ENCODE measurements at places on chromosomes 11 and 22.
A peak's percentile ranks its signal among the peaks of the same experiment; 100 is the strongest.

- DNase-seq: peak; percentile 45
Measured at GRCh38 chr22:21629255-21630149, at the start of gene YDJC. TSS of gene YDJC (minus strand) at chr22:21630022. CDS start at chr22:21630014, 8 bp downstream.

DNA sequence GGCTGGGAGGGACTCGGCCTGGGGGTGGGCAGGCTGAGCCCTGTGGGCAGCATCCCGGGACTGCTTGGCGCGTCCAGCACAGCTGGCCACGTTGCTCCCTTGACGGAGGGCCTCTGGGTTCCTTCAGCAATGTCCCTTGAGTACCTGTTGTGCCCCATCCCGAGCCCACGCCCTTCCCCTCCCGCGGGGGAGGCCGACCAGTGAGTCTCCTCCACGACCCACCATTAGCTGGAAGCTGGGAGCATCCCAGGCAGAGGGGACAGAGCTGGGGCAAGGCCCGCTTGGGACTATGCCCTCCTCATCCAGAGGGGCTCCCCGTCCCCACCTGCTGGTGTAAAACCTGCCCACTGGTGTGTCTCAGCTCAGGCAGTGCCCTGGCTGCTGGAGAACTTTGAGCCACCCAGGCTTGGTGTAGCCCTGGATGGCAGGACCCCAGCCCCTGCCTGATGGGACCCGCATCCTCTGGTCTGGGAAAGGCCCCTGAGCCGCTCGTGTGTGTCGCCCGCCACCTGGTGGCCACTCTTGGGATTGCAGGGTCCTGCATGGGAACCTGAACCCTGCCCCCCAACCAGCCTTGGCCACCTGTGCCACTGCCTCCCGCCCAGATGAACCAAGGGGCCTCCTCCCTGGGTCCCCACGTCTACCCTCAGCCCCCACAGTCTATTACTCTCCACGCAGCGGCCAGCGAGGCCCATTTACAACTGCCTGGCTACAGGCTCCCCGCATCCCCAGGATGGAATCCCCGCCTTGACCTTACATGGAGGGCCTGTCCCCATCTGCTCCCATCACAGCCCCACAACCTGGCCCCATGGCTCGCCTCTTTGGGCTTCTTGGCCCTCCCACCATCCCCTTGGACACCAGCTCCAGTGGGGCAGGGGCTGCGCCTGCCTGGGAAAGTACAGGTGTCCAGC, 16.6 kb upstream of the ARHGAP8 start:
- no peak for DNase-seq

- DNase-seq: no peak
Measured at GRCh38 chr11:19759389-19759788, 46.8 kb downstream of the NAV2 start.

- DNase-seq: no peak
Measured at GRCh38 chr11:44747836-44748235, 21.1 kb downstream of the TSPAN18 start.

- no peak for DNase-seq
Measured at GRCh38 chr11:76854709-76855108, 6.0 kb upstream of the ACER3 start.

All from DMS 273 treated with DMSO at 0.1 percent for 48 hours (cell line).